Left cardiac atrium (tissue), 4 donors: ENCODE measurements at places on chromosomes 5 and 9. TPM values are rescaled to one million over a fixed set of nuclear protein-coding genes. Genes with fewer than 3 reads are reported as not detected.

- no peak for DNase-seq
Observed at GRCh38 chr5:111069839-111070238, 1.7 kb upstream of the TSLP start.

GRCh38 chr5:137084016-137084415 lies 415.1 kb downstream of the SPOCK1 start:
- DNase-seq, result no peak

DNA sequence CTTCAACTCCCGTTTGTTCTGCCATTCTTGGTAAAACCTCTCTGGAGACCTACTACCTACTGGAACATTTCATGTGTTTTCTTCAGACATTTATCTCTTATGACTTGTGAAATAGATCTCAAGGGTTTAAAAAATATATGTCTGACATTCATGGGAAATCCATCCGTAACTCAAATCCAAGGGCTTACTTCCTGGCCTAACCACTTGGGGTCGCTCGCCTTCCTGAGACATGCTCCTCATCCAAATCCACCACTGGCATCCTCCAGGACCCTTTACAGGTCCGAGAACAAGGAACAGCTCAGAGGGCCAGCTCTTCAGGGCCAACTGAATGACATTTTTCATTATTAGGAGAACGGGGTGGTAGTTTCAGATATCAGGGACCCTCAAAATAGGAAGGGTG lies 235.1 kb upstream of the TUT7 start:
- no peak for DNase-seq

- no peak for DNase-seq
Observed at GRCh38 chr5:125377141-125377540, 630.7 kb upstream of the ZNF608 start.

Gene PLK2
- 46.3 TPM for total RNA-seq

DNA sequence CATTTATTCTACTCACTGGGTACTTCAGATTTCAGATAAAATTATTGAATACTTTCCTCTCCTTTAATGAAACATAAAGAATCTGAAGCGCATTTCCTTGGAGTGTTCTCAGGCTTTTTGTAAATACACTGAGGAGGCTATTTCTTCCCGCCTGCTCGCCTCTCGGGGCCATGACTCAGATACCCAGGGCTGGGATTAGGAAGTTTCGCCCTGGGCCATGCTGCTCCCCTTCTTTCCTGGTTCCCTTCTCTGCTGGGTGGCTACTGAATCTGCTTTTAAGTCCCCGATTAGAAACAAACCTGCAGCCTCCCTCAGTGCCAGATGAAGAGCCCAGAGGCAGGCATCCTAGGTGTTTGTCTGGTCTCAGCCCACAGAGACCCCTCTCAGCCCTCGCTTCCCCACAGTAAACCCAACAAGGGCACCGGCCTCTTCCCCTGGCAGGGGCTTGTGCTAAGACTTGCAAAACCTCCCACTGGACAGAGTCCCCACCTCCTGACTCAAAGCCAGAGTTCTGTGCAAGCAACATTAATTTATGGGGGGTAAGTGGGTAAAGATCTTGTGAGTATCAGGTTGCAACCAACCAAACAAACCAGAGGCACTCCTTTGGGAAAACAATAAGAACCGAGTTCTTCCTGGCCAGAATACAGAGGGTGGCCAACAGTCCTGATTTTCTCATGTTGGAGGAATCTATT lies 30.7 kb upstream of the IRX1 start:
- no peak for DNase-seq
